ENCODE measurements at places on chromosomes 2 and 18.

- no peak for DNase-seq
Measured at GRCh38 chr2:11830708-11831301, 84.4 kb downstream of the LPIN1 start.

GRCh38 chr18:49303379-49303778 lies 157.1 kb downstream of the DYM start:
- DNase-seq = no peak

- DNase-seq = no peak
Measured at GRCh38 chr2:218020281-218020680, 17.5 kb upstream of the TNS1 start.

DNA sequence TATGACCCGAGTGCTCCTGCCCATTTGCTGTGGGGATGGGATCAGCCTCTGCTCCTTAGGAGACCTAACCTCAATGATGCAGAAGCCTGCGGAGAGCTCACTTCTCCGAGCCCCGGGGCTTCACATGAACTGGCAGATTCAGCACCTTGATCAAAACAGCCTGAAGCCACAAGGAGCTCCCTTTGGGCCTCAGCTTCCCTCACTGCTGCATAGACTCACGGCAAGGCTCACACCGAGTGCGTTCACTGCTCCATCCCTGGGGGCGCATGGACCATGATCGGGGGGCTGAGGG lies 33.0 kb downstream of the CRACDL start:
- no peak for DNase-seq

GRCh38 chr2:40348665-40349064 lies 103.2 kb downstream of the SLC8A1 start:
- DNase-seq = peak; percentile 92

DNA sequence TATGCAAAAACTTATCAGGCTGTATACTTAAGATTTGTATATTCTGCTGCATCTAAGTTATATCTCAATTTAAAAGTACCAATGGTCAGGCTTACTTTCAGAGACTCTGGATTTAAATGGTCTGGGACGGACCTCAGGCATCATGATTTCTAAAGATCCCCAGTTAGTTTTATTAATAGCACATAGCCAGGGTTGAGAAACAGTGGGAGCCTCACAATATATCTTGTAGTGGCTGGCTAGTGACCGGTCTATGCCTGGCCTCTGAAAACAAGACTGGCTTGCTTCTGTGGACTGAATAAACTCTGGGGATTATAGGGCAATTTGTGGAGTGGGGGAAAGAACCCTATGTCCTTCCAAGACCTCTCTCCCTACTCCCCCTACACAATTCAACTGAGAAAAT lies 162.5 kb upstream of the SLC1A4 start:
- DNase-seq = no peak

- DNase-seq = peak; percentile 28
Measured at GRCh38 chr2:46431481-46432235, 47.7 kb upstream of the TMEM247 start.

- peak; percentile 27 for DNase-seq
Measured at GRCh38 chr2:120963997-120964705, 228.5 kb downstream of the GLI2 start.

DNA sequence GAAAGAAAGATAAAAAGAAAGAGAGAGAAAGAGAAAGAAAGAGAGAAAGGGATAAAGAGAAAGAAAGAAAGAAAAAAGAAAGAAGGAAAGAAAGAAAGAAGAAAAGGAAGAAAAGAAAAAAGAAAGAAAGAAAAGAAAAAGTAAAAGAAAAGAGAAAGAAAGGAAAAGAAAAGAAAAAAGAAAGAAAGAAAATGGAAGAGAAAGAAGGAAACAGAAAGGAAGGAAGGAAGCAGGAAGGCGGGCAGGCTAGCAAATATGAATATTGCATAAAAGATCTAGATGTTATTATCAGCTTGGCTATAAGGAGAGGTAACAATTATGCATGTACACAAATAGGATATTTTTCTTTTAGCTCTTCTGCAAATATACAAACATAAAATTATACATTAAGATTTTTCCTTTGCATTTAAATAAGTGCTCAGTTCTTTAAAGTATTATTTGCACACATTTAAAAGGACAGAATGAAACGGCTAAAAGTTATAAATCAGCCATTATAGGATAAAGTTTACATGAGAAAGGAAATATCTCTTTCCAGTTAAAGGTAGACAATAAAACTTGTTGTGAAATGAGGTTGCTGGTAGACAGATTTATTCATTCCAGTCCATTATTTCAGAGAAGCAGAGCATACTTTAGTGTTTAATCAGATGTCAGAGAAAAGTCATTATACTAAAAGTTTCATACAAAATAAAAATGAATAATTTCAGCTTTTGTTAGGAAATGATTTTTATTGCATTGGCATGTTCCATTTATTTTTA lies 511.4 kb downstream of the KCNJ3 start:
- peak; percentile 54 for DNase-seq

- no peak for DNase-seq
Measured at GRCh38 chr2:26526589-26526988, 48.7 kb upstream of the OTOF start.

DNA sequence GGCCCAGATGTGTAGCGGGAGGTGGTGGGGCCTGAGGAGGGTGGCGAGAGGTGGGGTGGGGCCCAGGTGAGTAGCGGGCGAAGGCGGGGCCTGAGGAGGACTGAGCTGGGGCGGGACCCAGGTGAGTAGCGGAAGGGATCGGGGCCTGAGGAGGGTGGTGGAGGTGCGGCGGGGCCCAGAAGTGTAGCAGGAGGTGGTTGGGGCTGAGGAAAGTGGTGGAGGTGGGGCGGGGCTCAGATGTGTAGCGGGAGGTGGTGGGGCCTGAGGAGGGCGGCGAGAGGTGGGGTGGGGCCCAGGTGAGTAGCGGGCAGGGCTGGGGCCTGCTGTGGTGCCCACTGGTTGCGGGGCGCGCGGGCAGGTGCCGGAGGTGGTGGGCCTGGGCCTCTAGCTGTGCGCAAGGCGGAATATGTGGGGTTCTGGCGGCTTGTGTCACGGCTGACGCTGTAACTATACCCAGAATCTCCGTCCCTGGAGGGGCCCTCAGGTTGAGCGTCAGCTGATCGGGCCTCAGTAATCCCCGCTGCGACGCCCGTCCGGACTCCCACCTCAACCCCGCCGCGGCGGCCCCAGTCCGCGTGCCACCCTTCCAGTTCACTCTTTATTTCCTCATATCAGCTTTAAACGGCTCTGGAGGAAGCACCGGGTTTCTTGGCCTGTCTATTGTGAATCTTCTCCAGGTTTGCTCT lies 866 bp upstream of the SF3B6 start:
- DNase-seq = no peak

GRCh38 chr2:203626952-203627681 lies 79.3 kb upstream of the CD28 start:
- peak; percentile 52 for DNase-seq

GRCh38 chr2:106789185-106789584 lies 96.8 kb downstream of the ST6GAL2 start:
- no peak for DNase-seq

DNA sequence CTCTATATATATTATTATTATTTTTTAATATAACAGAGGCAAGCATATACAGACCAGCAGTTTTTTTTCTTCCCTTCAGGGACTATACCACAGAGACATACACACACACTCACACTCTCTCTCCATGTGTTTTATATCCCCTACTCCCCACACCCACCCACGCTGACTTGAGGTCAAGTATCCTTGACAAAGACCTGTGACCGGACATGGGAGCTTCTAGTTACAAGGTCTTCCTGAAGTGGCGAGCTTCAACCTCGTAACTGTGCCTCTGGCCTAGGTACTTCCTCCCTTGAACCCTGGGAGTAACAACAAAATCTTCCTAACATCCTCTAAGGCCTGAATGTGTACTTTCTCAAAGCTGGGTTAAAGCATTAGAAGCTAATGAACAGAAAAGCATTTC lies 52.5 kb downstream of the POLR1A start:
- no peak for DNase-seq

Measured in fibroblast of skin of abdomen (primary cell).